Melanocyte of skin (primary cell): ENCODE measurements at places on chromosomes 1 and 21. TPM values are rescaled to one million over a fixed set of nuclear protein-coding genes. Genes with fewer than 3 reads are reported as not detected.

The LCE1B gene
- total RNA-seq: not detected in 2 replicates

The PADI1 gene
- total RNA-seq: 0.15 TPM in 1 of 2 replicates, not detected in the other

The DMRTA2 gene
- not detected in 2 replicates for total RNA-seq

The CLCA1 gene
- not detected in 2 replicates for total RNA-seq

The MAP3K6 gene
- total RNA-seq: 24.8 and 38.5 TPM in 2 replicates

The IGSF21 gene
- total RNA-seq: not detected in 2 replicates

The AGMAT gene
- 1.1 and 1.4 TPM in 2 replicates for total RNA-seq

The HJV gene
- not detected in 2 replicates for total RNA-seq

The SRGAP2 gene
- total RNA-seq: 69.9 and 165 TPM in 2 replicates
